Posterior cingulate gyrus (tissue), 11 donors: ENCODE measurements at places on chromosomes 16 and 17.

GRCh38 chr17:78689029-78689428 is 93.0 kb downstream of the CYTH1 start:
- DNase-seq = no peak

DNA sequence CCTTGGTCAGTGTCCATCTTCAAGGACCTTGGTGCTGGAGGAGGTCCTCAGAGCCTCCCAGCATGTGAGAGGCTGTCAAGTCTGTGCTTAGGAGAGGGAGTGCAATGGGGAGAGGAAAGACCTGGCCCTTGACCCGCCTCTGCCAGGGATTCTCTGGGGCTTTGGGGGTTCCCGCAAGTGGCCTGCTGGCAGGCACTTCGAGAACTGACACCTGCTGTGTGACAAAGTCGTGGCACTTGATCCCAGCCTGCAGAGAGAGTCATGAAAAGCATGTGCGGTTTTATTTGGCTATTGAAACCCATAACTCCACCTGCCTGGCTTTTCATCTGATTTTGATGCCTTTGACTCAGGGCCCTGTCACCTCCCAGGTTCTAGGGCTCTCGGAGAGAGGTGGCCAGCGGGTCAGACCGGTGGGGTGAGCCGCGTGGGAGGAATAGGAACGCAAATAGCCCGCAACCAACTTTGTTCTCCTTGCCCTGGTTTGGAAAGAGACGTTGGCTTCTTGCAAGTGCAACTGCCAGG is 42.8 kb upstream of the GSE1 start:
- no peak for DNase-seq

- no peak for DNase-seq
Observed at GRCh38 chr17:50794361-50794760, 27.0 kb upstream of the ANKRD40CL start.

DNA sequence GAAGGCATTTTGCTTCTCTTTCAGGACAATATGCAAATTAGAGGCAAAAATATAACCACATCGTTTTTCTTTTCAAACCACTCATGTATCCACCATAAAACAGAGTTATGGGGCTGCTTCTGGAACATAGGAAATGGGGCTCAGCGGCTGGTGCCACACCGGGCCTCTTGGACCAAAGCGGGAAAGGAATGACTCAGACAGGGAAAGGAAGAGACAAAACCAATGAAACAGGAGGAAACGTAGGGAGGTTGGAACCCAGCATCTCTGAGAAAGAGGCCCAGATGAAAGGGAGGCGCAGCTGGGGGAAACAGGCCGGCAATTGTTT is 28.5 kb downstream of the CUEDC1 start:
- no peak for DNase-seq

- no peak for DNase-seq
Observed at GRCh38 chr16:64975821-64976220, 146.0 kb downstream of the CDH11 start.

DNA sequence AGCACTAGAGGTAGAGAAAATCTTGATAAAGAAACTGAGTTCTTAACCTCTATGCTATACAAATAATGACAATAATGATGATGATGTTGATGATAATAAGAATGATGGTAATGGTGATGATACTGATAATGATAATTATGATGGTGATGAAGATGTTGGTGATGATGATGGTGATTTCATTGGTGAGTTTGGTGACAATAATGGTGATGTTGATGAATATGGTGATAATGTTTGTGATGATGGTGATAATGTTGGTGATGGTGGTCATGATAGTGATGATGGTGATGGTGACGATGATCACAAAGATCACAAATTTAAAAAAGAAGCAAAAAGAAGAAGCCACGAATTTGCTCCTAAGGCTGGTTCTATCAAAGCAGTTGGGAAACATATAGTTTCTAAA is 519.0 kb upstream of the C16orf82 start:
- DNase-seq = no peak

GRCh38 chr17:21676281-21677111 is 15.8 kb upstream of the KCNJ18 start:
- no peak for DNase-seq

DNA sequence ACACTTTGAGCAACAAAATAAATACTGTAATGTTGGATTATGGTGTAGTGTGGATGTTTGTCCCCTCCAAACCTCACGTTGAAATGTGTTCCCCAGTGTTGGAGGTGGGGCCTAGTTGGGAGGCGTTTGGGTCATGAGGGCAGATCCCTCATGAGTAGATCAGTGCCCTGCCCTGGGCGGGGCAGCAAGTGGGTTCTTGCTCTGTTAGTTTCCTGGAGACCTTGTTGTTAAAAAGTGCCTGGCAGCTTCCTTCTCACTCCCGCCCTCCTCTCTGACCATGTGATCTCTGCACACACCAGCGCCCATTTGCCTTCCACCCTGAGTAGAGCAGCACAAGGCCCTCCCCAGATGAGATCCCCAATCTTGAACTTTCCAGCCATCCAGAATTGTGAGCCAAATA is 67.7 kb downstream of the MPRIP start:
- no peak for DNase-seq

DNA sequence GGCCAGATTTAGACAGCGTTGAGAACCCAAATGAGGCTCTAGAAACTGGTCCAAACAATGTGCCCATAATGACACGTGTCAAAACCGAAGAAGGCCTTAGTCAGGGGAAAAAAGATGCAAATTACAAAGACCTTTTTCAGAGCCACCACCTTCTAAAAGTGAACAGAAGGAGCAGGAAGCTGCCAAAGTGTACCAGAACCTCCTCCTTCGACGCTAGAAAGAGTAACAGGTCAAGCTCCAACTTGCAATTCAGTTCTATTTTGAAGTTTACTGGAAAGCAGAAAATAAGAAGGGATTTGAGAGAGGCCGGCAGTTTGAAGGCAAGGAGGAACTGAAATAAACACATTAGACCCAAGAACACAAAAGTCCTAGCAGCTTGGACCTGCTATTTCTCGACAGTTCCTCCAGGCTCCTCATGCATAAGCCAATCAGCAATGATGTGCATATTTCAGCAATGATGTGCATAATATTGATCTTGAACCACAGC is 61.8 kb downstream of the XYLT1 start:
- no peak for DNase-seq

DNA sequence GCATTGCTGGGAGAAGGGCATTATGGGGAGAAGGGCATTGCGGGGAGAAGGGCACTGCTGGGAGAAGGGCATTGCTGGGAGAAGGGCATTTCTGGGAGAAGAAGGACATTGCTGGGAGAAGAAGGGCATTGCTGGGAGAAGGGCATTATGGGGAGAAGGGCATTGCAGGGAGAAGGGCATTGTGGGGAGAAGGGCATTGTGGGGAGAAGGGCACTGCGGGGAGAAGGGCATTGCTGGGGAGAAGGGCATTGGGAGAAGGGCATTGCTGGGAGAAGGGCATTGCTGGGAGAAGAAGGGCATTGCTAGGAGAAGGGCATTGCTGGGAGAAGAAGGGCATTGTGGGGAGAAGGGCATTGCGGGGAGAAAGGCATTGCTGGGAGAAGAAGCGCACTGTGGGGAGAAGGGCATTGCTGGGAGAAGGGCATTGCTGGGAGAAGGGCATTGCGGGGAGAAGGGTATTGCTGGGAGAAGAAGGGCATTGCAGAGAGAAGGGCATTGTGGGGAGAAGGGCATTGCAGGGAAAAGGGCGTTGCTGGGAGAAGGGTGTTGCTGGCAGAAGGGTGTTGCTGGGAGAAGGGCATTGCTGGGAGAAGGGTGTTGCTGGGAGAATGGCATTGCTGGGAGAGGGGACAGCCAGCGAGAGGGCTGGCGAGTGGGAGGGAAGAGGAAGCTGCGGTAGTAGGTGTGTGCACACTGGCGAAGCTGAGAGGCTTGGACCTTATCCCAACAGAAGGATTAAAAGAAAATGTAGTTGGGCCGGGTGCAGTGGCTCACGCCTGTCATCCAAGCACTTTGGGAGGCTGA is 4.6 kb upstream of the PYDC1 start:
- DNase-seq = no peak

- DNase-seq = no peak
Observed at GRCh38 chr16:17566656-17567450, 96.1 kb upstream of the XYLT1 start.

DNA sequence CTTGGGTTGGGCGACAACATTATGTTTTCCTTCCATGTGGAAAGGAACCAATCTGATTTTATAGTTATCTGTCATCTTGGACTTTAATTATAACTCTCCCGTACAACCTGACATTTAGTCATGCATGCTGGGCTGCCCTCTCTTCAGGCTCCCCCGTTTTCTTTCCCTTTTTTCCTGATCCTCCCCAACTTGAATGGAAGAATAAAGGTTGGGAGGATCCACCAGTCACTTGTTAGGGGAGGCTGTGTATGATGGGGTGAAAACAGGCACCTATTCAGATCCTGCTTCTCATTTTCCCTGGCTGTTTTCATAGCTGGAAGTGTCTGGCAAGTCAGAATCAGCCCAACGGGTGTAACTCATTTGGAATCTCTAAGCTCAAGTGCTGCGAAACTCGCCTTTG is 267.2 kb upstream of the SALL1 start:
- DNase-seq = no peak

- DNase-seq = peak; percentile 30
Observed at GRCh38 chr16:86090461-86091170, 191.7 kb downstream of the IRF8 start.

DNA sequence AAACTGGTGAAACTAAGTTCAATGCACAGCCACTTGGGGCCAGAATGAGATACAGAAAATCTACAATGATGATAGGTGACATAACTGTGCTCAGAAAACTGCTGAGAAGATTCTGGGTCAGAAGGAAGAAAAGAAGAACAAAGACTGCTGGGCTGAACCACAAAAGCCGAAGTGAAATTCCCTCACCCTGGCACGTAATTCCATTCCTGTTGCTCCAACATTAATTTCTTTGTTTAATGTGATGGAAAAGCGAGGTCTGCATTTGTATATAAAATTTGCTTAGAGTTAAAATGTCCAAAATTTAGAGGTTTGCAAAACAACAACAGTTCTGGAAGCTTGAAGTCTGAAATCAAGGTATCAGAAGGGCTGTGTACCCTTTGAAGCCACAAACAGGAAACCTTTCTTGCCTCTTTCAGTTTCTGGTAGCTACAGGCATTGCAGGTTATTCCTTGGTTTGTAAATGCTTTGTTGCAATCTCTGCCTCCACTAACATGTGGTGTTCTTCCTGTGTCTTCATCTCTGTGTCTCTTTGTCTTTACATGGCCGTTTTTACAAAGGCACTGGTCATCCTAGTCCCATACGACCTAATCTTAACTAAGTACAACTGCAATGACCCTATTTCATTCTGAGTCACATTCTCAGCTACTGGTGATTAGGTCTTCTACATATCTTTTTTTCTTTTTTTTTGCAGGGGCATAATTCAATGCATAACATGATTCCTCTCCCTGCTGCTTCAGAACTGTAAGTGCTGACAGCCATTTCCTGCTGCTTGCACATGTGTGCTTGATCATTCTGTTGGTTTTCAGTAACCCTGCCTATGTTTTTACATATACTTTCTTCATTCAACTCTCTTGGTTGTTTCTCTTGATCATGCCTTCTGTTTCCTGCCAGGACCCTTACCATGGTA is 603.0 kb upstream of the CDH8 start:
- DNase-seq = no peak

DNA sequence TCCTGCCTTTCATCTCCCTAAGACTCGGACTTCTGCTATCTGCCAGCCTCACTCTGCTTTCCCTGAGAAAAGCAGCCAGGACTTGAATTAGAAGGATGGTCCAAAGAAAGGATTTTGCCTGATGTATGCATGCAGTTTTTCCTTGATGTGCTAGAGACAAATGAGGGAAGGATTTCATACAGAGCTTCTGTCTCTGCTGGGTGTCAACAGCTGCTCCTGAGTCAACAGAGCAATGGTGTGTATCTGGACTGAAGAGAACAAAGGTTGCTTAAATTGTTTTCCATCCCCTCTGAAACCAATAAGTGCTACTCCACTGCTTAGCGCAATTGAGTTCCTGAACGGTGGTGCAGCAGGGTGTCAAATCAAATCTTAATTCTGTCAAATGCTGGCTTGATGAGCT is 680.6 kb upstream of the C16orf82 start:
- DNase-seq = no peak

- DNase-seq = no peak
Observed at GRCh38 chr17:64332502-64332901, 58.2 kb downstream of the PECAM1 start.

DNA sequence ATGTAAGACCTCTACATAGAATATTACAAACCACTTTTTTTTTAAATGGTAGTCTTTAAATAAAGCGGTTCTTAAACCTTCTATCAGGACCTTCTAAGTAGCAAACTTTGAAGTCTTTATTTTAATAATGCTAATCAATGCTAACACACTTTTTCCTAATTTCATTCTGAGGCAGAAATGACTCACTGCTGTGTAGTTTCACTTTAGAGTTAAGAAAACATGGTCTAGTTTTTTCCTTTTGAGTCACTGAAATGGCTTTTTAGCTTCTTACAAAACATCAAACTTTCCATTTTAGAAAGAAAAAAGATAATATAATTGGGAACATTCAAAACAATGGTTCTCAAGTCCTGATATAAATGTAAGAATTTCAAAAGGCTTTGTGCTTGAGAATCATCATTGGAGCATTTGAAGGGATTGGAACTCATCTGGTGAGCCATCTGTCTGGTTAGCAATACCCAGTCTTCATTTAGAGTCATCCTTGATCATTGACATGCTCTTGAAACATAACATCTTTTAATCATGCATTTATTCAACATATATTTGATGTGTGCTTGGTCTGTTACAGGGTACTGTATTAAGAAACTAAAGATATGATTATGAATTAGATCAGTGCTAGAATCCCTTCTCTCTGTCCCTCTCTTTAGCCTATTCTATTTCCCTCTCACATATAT is 258.3 kb upstream of the MON1B start:
- DNase-seq = no peak

- peak; percentile 96 for DNase-seq
Observed at GRCh38 chr17:21041741-21042457, 912 bp downstream of the USP22 start.

DNA sequence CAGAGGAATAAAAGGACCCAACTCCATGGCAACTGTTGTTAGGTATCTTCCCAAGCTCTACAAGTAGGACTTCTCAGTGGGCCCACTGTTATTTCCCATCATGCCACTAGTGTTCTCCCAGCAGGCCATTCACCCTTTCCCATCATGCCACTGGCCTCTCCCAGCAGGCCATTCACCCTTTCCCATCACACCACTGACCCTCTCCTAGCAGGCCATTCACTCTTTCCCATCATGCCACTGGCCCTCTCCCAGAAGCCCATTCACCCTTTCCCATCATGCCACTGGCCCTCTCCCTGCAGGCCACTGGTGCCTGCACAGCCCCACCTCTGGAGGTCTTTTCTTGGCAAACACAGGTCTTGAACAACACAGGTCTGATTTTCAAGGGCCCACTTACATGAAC is 36.3 kb downstream of the IFT140 start:
- DNase-seq = no peak

DNA sequence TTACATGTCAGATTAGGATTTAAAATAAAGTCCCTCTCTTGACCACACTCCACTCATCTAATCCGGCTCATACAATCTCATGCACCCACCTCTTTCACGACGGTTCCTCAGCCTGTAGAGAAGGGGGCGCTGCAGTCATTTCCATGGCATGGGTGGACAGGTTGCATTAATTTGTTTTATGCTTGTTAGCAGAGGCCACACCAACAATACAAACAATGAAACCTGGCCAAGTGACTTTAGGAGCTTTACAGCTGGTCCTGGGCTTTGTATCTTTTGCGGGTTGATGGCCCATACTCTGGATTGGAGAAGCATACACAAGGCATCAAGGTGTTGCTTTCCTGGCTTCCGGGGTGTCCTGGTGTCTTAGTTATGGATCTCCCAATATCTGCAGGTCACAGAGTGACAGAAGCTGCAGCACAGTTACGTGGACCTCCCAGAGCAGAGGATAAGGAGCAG is 9.7 kb upstream of the SNF8 start:
- DNase-seq = no peak

GRCh38 chr16:49775581-49775980 is 80.3 kb downstream of the ZNF423 start:
- no peak for DNase-seq
